ENCODE measurements at places on chromosomes 16 and 17.

DNA sequence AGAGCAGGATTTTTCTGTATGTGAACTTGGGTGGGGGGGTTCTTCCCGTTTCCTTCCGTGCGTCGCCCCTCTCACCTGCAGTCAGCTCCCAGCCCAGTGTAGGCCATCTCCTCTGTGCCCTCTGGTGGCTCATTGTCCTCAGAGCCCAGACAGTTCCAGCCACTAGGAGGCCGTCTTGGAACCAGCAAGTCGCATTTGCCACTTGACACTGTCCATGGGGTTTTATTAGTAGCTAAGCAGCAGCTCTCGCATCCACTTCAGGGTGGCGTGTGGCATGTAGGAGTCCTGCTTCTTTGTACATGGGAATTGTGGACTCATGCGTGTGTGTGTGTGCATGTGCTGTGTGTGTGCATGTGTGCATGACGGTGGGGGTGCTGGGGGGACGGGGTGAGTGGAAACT, 74.0 kb downstream of the SEC14L1 start:
- DNase-seq = peak; percentile 67

DNA sequence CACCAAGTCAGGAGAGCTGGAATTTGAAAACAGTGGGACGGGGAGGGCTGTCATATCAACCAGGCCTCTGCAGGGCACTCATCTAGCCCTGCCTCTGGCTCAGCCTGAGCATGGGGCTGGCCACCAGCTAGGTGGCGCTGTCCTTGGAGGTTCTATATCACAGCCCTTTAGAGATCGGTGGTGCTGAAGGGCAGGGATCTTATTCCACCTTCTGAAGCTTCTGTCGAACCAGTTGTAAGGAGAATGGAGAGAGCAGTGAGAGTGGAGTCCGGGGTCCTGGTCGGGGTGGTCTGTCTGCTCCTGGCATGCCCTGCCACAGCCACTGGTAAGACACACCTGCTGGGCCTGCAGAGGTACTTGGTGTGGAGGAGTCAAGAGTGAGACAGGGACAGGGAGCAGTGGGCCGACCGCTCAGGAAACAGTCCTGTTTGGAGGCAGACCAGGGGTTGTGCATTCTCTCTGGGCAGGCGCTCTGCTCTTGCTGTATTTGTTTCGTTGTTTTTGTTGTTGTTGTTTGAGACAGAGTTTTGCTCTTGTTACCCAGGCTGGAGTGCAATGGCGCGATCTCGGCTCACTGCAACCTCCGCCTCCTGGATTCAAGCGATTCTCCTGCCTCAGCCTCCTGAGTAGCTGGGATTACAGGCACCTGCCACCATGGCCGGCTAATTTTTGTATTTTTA, at the start of gene CES3:
Gene CES3 (plus strand): TSS at position 202 of the 680 bp plus-strand sequence. CDS start 42 bp downstream, at position 244.
- DNase-seq = peak; percentile 52

GRCh38 chr16:52501746-52502145, 45.2 kb downstream of the TOX3 start:
- DNase-seq = no peak

DNA sequence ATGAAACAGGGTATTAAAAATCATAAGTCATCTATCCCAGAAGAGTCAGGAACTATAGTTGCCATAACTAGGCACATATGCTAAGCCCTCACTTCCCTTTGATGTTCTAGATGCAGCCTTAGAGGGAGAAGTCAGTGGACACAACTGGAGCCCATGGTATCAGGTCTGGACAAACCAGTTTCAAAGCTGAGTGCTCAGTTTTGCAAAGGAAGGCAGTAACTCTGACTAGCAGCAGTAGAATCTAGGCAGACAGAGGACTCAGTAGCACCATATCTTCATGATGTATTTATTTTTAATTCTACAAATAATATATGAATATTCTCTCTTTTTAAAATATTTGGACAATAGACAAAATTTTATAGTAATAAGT, 11.7 kb upstream of the FAM20A start:
- no peak for DNase-seq

GRCh38 chr17:70423562-70423961, 254.2 kb downstream of the KCNJ2 start:
- no peak for DNase-seq

- no peak for DNase-seq
Measured at GRCh38 chr16:4321286-4322120, 5.6 kb downstream of the GLIS2 start.

GRCh38 chr17:10018461-10018891, 113.4 kb upstream of the RCVRN start:
- no peak for DNase-seq

- DNase-seq = no peak
Measured at GRCh38 chr17:16936536-16937310, 35.2 kb downstream of the TNFRSF13B start.

GRCh38 chr17:65749479-65749878, 188.0 kb upstream of the AXIN2 start:
- no peak for DNase-seq

DNA sequence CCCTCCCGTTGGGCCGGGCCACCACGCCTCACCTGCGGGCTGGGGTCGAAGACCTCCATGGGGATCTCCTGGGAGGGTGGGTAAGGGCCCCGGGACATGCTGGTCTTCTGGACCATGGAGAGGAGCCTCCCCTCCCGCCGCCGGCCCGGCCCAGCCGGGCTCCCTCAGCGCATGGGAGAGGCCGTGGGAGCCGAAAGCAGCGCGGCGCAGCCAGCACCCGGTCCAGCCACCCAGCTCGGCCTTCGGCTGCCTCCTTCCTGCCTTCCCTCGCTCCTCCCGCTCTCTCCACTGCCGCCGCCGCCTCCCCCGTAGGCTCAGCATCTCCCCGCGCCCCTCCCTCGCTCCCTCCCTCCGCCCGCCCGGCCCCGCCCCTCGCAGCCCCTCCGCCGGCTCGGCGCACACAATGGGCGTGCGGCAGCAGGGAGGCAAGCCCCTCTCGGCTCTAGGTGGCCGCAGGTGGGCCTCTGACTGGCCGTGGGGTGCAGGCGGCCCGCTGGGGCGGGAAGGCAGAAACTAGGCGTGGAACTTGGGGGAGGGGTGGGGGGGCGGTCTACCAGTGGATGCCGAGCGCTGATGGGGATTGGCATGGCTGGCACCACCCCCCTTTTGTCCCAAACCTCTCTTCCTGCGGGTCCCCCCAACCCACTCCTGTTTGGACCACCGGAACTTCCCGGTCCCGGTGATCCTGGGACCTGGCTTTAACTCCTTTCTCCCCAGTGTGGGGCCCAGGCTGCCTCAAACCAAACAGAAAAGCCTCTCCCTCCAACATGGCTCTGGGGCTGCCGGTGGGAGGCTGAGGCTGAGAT, at the start of gene CACNB1:
Gene CACNB1 (minus strand): TSS at position 290 of the 806 bp plus-strand sequence. CDS start 174 bp downstream, at position 116.
- DNase-seq = no peak

DNA sequence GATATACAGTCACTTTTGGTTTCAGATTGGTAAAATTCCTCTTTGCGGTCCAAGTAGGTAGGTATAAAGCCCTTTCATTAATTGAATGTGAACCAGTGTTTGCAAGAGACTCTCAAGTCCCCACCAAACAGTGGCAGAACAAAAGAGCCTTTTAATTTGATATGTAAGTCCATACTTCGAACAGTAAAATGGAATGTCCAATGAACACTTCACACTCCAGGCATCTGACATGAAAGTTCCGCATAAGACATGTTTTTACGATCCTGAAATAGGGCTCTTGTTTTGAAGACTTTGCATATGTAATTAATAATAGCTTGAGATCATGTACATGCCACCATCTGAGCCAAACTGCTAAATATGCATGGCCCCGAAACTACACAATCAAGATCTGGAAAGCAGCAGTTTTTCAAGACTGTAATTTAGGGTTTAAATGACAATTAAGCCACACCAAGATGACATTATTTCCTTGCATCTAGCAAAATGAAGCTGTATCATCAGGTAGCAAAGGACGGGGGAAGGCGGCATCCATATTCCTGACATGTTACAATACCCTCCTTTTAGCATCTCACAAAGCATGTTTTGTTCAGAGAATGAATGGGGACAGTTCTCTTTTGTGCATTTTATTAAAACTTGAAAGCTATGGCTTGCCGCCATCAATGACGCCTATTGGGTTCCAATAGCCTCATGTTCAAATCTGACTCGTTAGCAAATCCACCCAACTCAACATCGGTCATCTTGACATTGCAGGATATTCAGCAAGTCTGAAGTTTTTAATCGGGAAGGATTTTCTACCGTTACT, 39.4 kb downstream of the LITAF start:
- no peak for DNase-seq

GRCh38 chr17:50375858-50376538, 3.0 kb downstream of the EME1 start:
- no peak for DNase-seq

DNA sequence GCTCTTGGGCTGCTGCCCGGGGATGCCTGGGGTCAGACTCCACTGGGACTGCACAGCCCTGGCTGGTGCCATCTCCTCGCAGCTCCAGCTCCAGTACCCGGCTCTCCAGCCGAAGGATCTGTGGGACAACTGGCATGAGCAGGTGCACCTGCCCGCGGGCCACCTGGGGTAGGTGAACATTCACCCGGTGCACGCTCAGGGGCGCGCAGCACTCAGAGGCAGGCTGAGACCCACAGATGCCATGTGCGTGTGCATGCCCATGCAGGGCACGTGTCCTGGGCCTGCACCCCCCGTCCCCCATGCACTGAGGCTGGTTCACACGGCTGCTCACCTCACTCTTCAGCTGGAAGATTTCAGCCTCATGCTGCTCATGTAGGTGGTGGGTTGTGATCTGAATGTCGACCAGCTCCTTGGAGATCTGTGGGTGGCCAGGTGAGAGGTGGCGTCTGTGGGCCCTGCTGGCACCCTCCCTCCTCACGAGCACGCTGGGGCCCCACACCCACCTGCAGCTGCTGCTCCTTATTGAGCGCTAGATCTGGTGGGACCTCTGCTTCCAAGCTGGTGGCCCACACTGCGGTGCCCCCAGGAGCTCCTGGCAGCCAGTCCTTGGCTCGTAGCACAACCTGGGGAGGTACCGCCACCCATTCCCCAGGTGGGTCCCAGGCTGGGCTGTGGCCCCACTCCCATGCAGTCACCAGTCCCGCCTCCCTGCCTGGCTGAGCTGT, 618 bp downstream of the CCDC78 start:
- DNase-seq = no peak

DNA sequence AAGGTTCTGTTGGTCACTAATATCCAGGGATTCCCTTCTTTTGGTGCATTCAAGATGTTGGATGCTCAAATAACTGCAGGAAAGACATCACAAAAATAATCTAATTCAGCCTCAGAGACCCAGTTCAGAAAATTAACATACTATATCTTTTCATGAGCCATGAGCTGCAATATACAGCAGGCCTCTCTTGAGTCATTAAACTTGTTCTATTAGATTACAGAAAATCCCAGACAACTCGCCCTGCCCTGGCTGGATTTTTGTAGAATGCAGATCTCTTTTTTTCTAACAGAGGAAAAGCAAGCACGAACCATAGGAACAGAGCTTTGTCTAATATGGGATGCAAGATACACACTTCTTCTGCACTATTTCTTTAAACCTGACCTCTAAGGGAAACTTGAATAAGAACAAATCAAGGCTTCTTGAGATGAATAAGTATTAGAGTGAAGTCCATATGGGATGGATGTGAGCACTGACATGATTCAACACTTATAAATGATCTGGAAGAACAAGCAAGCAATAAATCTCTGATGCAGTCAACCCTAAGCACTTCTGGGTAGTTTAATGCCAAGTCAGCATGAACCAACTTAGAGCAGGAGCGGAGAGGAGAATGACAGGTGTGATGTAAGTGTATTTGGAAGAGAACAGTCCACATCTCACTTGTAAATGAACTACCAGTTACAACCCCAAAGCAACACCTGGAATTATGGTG, 70.7 kb upstream of the GNAO1 start:
- no peak for DNase-seq

- DNase-seq = no peak
Measured at GRCh38 chr16:48580925-48581500, 29.0 kb downstream of the N4BP1 start.

- peak; percentile 81 for DNase-seq
Measured at GRCh38 chr16:4506450-4506849, 30.3 kb downstream of the HMOX2 start.

DNA sequence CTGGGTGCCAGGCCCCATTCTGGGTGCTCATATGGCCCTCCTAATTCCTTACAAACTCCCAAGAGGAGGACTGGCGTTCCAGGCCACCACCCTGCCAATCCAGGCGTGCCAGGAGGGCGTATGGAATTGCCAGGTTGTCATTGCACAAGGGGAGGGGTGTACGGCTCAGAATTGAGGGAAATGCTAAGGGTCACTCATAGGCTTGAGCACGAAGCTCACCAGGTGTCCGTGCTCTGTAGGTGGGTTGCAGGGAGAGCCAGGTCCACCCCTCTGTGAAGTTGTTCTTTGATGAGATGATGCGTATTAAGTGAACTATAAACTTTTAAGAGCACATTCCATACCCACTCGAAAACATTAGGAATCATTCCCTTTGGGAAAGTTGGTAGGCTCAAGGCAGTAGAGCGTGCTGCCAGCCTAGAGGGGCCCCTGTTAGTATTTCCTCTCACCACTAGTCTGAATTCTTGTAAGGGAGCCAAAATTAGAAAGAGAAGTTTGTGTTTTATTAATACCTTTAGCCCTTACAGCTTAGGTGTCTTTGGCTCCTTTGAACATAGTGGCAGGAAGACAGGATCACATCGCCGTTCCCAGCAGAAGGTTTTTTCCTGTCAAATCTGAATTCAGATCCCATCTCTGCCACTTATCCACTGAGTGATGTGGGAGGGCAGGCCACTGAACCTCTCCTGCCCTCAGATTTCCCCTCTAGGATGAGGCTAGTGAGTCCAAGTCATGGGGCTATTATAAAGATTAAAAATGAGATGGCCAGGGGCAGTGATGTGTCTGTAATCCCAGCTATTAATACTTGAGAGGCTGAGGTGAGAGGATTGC, 38.7 kb upstream of the NFAT5 start:
- DNase-seq = no peak

GRCh38 chr17:69815406-69815805, 259.6 kb upstream of the KCNJ16 start:
- no peak for DNase-seq

GRCh38 chr17:5662409-5663085, 78.2 kb upstream of the NLRP1 start:
- DNase-seq = no peak

- DNase-seq = no peak
Measured at GRCh38 chr16:22397931-22398330, 23.5 kb upstream of the CDR2 start.

- DNase-seq = no peak
Measured at GRCh38 chr17:79684132-79684985, 46.4 kb upstream of the ENPP7 start.

DNA sequence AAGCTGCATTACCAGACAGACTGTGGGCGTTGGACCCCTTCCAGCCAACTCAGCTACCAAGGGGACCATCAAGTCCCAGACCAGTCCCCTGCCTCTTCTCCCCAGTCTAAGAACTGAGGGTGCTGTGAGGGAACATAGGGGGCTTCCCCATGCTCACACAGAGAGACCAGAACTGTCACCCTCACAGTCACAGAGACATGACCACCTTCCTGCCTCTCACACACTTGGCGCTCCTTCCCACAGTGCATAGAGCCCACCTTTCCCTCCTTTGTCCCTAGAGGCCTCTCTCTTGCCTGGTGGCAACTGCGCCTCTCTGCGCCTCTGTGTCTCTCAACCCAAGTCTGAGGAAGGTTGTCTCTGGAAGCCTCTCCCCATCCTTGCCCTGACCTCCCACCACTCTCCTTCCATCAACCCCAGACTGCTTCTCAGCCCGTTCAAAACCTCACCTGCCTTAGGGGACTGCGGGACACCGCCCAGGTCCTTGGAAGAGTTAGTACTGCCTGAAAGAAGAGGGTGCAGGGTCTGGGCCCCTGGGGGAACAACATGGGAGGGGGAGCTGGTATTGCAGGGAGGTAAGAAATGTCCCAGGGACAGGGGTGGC, 6.1 kb upstream of the LHX1 start:
- DNase-seq = no peak

GRCh38 chr17:35801583-35802224, 6.3 kb upstream of the MMP28 start:
- peak; percentile 38 for DNase-seq

GRCh38 chr17:43449470-43450248, 34.1 kb upstream of the DHX8 start:
- no peak for DNase-seq

All from hematopoietic multipotent progenitor cell treated with erythropoietin and hydrocortisone succinate and interleukin-3 and kit ligand, for 15 days (in vitro differentiated cells).